ENCODE measurements at places on chromosomes 5 and 9. TPM values are rescaled to one million over a fixed set of nuclear protein-coding genes. Genes with fewer than 3 reads are reported as not detected.

DNA sequence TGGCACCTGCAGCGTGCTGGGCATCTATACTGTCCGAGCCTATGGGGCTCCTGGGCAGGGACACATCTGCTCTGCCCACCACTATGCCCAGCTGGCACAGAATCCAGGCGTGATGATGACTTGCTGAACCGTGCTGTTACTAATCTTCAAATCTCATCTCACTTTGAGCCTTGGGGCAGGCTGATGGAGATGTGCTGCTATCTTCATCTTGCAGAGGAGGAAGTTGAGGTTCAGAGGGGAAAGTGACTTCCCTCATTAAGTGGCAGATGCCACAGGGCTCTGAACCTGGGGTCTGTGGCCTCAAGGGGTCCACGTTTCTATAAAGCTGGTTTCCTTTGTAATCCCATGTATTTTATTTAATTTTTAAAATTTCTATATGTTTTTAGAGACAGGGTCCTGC, 4.7 kb downstream of the SLC2A6 start:
- DNase-seq: no peak

DNA sequence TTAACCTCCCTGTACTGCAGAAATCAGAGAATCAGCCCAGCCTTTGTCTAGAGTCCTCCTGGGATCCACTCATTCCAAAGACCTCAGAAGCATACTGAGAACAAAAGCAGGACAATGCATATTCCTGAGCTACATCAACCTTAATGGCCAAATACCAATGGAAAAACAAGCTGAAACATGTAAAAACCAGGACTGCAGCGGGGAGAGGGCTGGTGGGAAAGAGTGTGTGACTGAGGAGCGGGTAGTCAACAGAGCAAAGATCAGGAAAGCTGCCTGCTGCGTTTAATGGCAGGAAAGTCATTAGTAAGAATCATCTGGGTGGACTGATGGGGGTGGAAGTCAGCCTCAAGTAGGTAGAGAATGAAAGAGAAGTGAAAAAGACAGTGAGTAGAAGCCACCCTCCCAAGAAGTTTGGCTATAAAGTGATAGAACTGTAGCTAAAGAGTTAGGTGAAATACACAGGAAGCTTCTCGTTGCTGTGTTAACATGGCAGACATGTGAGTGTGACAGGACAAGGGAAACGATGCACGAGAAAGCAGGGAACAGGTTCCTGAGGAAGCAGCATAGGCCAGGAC, 88.1 kb downstream of the OTULIN start:
- no peak for DNase-seq

DNA sequence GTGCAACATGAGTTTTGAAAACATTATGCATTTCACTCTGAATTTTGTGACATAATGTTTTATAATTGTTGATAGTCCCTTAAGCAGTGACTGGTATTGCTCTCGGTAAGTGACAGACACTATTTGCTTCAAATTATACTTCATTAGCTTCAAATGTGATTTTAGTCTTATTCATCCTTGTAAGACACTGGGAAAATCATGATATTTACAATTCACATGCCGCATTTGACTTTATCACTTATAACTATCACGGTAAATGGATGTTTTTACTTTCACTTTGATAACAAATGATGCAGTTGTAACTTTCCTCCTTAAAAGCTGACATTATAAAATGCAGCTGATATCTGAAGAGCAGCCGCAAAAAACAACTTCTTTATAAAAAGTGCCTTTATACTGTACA, 44.1 kb upstream of the ITGA2 start:
- no peak for DNase-seq

Gene ANKRD31
- total RNA-seq: 0.33 TPM
